GOT3 (cell line): ENCODE measurements at places on chromosomes 4 and X.

DNA sequence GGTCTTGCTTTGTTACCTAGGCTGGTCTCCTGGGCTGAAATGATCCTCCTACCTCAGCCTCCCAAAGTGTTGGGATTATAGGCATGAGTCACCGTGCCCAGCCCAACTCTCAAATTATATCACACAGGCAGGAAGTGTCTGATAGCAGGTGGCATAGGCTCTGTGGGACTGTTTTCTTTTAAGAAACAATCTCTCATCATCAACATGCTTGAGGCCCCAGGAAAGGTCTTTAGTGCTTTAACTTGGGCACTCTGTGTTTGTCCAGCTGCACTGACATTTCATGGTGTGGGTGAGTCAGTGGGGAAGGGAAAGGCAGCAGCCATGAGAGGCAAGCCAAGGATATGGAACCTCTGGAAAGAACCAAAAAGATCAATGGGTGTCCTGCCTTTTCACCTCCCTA lies 88.1 kb upstream of the TSPAN5 start:
- no peak for DNase-seq

- DNase-seq, result no peak
Observed at GRCh38 chrX:148913971-148914370, 413.6 kb downstream of the AFF2 start.

GRCh38 chr4:110344165-110344564 lies 131.8 kb upstream of the ENPEP start:
- no peak for DNase-seq

DNA sequence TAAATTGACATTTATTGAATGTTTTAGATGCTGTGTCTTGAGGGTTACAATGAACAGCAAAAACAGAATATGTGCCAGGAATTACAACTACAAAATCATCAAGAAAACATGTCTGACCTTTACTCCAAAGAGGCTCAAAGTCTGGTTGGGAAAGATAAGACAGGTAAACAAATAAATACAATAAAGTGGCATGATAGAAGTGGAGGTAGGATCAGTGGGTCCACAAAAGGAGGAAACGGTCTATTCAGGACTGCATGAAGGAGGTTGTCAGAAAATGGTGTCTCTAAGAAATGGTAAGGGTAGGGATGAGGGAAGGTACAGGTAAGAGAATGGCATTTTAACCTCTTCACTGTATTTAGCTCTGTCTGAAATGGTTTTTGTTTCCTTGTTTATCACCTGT lies 3.8 kb downstream of the ARHGEF38 start:
- no peak for DNase-seq

DNA sequence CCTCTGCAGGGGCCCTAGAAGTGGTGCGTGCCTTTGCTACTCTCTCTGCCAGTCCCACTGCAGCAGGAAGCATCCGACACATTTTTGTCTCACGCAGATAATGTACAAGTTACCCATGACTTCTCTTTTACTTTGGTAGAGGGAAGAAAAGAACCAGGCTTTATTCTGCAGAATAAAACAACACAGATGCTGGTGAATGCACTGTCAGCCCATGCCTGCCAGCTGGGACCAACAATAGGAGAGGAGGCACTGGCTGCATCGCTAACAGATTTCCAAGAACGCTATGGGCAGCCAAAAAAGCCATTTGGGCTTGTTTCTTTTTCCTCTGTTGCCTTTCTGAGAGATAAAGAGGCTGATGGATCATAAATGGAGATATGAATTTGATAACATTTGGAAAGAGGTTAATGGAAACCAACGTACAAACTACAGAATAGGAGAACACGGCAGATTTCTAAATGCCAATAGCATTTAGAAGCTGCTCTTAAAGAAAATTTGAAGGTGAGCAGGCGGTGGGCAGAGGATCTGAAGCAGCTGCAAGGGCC lies 47.5 kb upstream of the IGFBP7 start:
- no peak for DNase-seq

DNA sequence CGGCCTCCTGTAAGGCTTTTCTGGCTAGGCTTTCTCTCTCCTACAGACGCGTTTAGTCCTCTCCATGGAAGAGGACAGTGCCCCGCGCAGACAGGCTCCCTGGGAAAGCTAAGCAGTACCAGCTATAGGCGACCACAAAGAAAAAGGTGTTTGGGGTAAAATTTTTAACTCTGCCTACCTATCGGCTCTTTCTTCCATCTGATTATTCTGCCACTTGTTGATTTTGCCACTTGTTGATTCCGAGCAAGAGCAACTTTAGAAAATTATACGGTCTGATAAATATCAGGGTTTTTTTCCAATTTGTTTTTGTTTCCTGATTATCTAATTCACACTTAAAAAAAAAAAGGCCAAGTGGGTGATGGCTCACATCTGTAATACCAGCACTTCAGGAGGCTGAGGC lies 1600.5 kb upstream of the TENM3 start:
- no peak for DNase-seq

GRCh38 chrX:53114864-53115549 lies 21.1 kb downstream of the KANTR start:
- no peak for DNase-seq

DNA sequence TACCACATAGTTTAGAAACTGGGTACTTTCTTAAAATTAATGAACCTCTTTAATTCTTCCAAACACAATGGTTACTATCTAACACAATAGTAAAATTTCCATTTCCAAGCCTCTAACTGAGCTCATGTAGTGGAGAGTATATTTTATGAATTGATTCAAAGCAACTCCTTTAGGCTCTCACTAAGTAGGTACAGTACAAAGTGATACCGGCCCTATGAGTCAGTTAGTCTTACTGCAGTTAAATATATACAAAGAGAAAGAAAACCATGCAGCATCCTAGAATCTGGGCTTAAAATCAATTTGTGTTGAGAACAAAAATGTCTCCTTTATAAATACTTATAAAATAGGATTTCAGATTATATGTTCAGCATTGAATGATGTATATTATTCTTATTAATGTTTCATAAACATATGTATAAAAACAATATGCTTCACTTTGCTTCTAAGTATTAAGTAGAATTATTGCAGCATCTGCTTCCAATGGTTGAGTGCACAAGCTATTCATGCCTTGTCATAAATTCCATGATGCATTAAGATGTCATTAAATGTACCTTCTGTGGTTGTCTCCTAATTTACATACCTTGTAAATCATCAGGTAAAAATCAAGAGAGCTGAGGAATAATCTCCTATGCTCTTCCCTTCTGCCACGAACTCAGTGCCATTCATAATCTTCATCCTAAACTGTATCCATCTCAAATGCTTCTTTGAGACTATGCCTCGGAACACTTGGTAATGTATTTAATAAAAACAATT lies 1037.8 kb downstream of the STPG2 start:
- no peak for DNase-seq
